ENCODE measurements at places on chromosomes 6 and 20.

DNA sequence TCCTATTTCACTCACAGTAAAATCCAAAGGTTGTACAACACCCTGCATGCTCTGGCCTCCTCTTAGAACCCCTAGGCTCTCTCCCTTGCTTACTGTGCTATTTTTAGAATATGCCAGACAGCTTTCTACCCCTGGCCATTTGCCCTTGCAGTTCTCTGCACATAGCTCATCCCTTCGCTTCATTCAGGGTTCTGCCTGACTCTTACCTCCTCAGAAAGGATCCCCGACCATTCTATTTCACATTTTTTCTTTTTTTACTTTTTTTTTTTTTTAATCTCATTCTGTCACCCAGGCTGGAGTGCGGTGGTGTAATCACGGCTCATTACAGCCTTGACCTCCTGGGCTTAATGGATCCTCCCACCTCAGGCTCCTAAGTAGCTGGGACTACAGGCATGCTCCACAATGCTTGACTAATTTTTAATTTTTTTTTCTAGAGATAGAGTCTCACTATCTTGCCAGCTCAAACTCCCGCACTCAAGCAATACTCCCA lies 33.6 kb downstream of the COMMD7 start:
- DNase-seq, result no peak

- DNase-seq, result no peak
Measured at GRCh38 chr6:7249946-7250643, 62.9 kb downstream of the SSR1 start.

DNA sequence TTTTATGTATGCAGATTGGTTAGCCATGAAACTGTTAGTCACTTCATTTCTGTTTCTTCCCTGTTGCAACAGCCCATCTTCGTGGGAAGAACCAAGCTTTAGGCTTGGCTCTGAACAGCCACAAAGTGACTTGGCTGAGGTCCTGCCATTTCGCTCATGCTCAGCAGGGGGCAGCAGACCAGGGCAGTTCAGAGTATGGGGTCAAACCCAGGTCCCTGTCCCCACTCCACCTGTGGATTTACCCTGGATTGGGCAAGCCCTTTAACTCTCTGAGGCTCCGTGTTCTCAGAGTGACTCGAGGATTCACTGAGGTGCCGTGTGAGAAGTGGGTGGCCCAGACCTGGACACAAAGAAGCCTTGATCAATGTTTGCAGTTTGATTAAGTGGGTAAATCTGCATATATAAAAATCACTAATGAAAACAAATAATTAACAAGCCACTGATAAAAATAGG lies 19.8 kb upstream of the MAP1LC3A start:
- DNase-seq, result peak; percentile 59

- DNase-seq, result no peak
Measured at GRCh38 chr20:17653835-17654648, 28.0 kb downstream of the RRBP1 start.

- no peak for DNase-seq
Measured at GRCh38 chr6:36049582-36049981, 22.0 kb downstream of the MAPK14 start.

All from CD4-positive, alpha-beta T cell treated with Interleukin-15 for 4 hours (primary cell).